ENCODE measurements at places on chromosomes 11 and 22. TPM values are rescaled to one million over a fixed set of nuclear protein-coding genes. Genes with fewer than 3 reads are reported as not detected.

- no peak overlapping the region for H3K27ac ChIP-seq
- H3K4me3 ChIP-seq = peak overlapping the region; percentile 60
- peak; percentile 58 for DNase-seq
Measured at GRCh38 chr11:34250732-34251588, 106.8 kb downstream of the ABTB2 start.

Gene HBG1
- polyA plus RNA-seq = not detected

Gene OR2AG1
- not detected for polyA plus RNA-seq

Gene FAM83F
- not detected for polyA plus RNA-seq

GRCh38 chr11:116994195-116994594 is 104.0 kb downstream of the SIK3 start:
- peaks cover 76% of the 10 kb centered on the region for H3K4me1 ChIP-seq
- peak overlapping the region; percentile 87 for H3K27ac ChIP-seq
- H3K36me3 ChIP-seq = no peaks in the 10 kb centered on the region
- H3K4me3 ChIP-seq = peak overlapping the region; percentile 41
- no peak for DNase-seq

DNA sequence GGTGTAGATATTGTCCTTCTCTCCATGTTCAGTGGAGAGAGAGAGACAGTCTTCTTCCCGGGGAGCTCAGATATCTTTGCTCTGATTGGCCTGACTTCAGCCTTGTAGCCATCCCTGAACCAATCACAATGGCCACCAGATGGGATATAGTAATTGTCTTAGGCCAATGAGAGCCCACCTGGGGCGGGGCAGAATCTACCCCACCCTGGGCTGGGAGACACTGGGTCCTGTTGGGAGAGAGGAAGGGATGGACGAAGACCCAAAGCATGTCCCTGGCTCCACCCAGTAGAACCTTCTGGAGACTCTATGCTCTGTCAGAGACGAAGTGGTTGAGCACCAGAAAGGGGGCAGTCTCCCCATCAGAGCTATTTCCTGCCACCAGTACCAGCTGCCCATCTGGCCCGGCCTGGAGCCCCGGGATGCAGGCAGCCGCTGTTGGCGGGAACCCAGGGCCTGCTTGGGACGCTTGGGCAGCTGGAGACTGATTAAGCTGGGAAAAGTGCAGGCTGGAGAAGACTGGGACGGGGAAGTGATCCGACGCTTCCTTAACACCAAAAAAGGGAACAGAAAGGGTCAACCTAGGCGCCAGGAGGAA is 31.6 kb upstream of the CBX7 start:
- H3K27me3 ChIP-seq = peaks cover 5% of the 10 kb centered on the region
- DNase-seq = no peak
- H3K4me3 ChIP-seq = no peak overlapping the region
- peaks cover 21% of the 10 kb centered on the region for H3K4me1 ChIP-seq

GRCh38 chr22:37088108-37088605 is 21.4 kb downstream of the TMPRSS6 start:
- no peaks in the 10 kb centered on the region for H3K4me1 ChIP-seq
- H3K36me3 ChIP-seq = no peaks in the 10 kb centered on the region
- H3K4me3 ChIP-seq = no peak overlapping the region
- H3K27ac ChIP-seq = no peak overlapping the region
- peaks cover 6% of the 10 kb centered on the region for H3K27me3 ChIP-seq
- DNase-seq = no peak

GRCh38 chr11:119721129-119722120 is 7.6 kb downstream of the NECTIN1 start:
- peaks cover 9% of the 10 kb centered on the region for H3K27me3 ChIP-seq
- H3K27ac ChIP-seq = no peak overlapping the region
- H3K4me1 ChIP-seq = no peaks in the 10 kb centered on the region
- peaks cover 6% of the 10 kb centered on the region for H3K36me3 ChIP-seq
- DNase-seq = no peak
- H3K4me3 ChIP-seq = no peak overlapping the region

Data from immature natural killer cell (primary cell).